ENCODE measurements at places on chromosomes 11 and 22.

- no peak for DNase-seq
These were observed 862 bp downstream of the APBB1 start for GRCh38 chr11:6417907-6418556.

- no peak for DNase-seq
These were observed 40.8 kb upstream of the ST14 start for GRCh38 chr11:130118636-130119387.

DNA sequence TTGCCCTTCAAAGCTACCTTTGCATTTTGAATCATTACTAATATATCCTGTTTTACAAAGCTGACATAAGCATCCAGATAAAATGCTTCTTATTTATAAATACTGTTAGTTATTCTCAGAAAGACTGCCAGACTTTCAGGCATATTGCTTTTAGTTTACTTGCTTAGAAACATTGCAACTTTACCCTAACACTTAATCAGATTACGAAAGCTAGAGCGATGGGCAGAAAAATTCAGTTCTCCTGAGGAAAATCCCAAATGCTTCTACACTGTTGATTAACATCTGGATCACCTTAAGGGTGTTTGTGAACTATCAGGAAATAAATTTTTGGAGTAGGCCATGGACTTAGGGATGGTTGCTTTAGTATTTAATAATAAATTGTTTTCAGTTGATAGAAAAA, 289.7 kb upstream of the MPPED2 start:
- no peak for DNase-seq

DNA sequence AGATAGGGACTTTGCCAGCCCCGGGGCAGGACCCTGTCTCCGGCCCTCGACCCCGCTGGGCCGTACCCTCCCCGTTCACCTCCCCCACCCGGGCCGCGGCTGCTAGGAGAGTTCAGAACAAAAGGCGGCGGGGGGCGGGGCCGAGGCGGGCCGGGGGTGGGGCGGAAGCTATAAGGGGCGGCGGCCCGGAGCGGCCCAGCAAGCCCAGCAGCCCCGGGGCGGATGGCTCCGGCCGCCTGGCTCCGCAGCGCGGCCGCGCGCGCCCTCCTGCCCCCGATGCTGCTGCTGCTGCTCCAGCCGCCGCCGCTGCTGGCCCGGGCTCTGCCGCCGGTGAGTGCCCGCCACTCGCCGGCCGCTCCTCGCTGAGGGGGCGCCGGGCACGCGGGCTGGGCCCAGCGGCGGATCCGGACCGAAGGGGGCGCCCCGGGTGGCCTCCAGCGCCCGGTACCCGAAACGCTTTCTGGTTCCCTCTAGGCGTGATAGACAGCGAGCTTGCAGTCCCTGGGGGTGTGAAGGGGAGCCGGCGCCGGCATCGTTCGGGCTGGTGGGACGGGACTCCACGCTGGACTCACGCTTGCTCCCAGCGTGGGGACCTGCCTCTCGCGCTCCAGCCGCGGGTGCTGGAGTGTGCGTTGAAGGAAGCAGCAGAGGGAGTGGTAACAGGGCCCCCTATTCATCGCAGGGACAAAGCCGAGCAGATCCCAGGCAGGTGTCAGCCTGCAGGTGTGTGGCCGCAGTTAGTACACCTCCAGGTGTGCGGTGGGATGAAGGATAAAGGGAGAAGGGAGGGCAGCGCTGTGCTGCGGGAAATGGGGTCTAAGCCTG, at the start of gene MMP11:
TSS of gene MMP11 (plus strand) at position 201 of the 825 bp plus-strand sequence. CDS start at position 223, 22 bp downstream.
- no peak for DNase-seq

DNA sequence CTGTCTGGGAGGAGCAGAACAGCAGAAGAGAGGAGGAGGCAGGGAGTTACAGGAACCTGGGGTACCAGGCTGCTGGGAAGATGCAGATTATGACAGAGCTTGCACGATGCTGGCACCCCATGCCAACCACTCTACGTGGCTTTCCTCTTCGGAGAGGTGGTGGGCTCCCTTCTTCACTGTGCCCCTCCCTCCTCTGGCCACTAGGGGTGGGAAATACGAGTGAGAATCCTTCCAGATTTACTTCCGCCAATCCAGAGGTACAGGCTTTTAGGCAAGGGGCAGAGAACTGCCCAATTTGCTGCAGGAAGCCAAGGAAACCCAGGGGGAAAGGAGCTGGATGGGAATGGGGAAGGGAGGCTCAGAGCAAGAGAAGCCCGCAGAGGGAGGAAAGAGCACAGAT, 12.3 kb downstream of the HYOU1 start:
- DNase-seq, result no peak

DNA sequence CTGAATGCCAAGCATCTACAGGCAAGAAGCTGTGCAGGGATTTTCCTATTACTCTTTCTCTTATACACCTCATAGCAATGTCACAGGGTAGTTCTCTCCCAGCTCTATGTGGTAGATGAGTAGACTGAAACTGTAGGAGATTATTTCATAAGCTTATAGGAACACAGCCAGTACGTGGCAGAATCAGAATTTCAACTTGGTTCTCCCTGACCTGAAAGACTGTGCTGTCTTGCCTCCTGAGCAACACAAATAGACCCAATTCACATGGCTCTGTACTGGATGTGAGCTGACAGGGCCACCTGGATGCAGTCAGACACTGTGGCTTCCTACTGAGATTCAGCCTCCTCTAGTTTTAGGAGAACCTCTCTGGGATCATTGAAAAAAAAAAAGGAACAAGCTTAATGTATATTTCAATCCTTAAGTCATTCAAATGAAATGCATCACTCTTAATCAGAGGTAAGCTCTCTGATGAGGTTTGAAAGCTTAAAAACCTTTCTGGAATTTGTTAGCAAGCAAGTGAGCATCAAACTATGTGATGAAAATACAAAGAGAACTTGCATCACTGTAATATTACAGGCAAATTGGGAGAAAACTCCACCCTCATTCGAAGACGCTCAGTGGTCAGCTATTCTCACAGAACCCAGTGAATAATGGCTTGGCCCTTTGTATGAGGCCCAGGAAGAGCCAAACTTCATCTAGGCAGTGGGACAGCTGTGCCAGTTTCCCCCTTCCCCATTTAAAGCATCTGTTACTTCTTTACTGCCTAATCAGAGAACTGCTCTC, 1039.3 kb downstream of the NTM start:
- DNase-seq, result no peak

- DNase-seq, result no peak
These were observed 84.0 kb upstream of the CTSC start for GRCh38 chr11:88421530-88421929.

DNA sequence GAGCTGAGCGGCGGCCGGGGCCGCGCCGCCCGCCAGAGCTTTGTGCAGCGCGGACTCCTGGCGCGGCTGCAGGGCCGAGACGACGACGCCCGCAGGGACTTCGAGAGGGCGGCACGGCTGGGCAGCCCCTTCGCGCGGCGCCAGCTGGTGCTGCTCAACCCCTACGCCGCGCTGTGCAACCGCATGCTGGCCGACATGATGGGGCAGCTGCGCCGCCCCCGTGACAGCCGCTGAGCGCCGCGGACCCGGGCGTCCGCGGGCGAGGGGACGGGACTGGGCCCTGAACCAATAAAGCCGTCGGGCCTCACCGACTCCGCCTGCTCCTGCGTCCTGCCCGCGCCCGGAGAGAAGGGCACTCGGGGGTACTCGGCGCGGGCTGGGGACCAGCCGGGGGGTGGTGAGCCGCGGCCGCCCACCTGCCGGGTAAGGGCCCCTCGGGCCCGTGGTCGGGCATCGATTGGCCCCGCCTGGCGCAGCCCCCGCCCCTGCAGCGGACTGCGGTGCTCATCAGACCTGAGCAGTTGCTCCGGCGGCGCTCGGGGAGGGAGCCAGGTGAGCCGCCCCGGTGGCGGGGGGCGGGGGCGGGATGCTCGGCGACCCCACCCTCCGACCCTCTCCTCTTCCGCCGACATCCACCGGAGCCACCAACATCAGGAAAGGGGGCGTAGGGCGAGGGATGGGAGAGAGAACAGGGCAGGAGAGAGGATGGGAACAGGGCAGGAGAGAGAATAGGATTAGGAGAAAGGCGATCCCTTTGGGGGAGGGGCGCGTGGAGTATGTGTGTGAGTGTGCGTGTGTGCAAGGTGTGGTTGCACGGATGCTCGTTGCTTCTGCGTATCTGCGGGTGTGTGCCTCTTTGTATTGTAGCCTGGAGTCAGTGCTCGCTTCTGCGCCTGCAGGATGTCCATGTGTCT, at the start of gene TMEM25:
TSS of gene TMEM25 (plus strand) at position 510 of the 914 bp plus-strand sequence. CDS start 610 bp downstream, outside the sequence.
- DNase-seq, result peak; percentile 44

- DNase-seq, result no peak
These were observed 81.9 kb upstream of the RASSF10 start for GRCh38 chr11:12927221-12927620.

All from SK-N-DZ (cell line).